ENCODE measurements at places on chromosomes 6 and 20.

DNA sequence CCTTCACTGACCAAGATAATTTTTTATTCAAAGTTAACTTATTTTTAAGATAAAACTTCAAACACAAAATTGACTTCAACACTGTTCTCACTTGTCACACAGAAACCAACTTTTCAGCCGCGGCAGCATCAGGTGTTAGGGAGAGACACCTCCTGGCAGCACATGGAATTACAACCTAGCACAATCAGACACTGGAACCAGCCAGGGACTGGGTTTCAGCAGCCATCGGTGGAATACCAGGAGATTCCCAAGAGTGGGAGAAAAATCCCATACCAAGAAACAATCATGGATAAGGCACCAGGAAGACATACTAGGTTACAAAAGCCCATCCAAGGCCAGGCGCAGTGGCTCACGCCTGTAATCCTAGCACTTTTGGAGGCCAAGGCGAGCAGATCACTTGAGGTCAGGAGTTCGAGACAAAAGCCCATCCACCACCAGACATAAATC lies 70.0 kb downstream of the SNX5 start:
- DNase-seq = peak; percentile 34

DNA sequence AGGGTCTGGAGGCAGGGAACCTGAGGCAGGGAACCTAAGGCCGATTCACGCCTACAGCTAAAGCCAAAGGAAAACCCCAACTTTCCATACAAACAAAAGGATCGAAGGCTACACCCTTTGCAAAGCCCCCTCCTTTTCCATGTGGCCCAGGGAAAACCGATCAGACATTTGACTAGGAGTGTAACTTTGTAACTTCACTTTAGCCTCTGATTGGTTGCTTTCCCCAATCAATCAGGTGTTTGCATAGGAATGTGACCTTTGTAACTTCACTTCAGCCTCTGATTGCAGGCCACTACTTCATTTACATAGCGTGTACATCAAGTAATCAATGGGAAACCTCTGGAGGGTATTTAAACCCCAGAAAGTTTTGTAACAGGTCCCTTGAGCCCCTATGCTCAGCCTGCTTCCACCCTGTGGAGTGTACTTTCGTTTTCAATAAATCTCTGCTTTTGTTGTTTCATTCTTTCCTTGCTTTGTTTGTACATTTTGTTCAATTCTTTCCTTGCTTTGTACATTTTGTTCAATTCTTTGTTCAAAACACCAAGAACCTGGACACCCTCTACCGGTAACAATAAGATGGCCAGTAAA lies 43.3 kb downstream of the CHD6 start:
- no peak for DNase-seq

GRCh38 chr6:99905209-99906106 lies 88.6 kb downstream of the MCHR2 start:
- DNase-seq = no peak

DNA sequence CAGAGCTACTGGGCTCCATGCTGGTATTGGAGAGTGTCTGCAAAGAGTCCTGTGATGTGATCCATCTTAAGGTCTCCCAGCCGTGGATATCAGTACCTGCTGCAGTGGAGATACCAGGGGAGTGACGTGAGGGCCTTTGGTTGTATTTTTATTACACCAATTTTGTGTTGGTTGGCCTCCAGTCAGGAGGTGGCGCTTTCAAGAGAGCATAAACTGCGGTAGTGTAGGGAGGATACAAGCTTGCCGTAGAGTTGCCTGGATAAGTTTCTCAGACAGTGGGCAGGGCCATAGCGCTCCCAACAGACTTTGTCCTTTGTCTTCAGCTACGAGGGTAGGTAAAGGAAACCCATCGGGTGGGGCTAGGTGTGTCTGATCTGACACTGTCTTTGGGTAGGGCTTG lies 113.0 kb upstream of the CEP162 start:
- DNase-seq = no peak

DNA sequence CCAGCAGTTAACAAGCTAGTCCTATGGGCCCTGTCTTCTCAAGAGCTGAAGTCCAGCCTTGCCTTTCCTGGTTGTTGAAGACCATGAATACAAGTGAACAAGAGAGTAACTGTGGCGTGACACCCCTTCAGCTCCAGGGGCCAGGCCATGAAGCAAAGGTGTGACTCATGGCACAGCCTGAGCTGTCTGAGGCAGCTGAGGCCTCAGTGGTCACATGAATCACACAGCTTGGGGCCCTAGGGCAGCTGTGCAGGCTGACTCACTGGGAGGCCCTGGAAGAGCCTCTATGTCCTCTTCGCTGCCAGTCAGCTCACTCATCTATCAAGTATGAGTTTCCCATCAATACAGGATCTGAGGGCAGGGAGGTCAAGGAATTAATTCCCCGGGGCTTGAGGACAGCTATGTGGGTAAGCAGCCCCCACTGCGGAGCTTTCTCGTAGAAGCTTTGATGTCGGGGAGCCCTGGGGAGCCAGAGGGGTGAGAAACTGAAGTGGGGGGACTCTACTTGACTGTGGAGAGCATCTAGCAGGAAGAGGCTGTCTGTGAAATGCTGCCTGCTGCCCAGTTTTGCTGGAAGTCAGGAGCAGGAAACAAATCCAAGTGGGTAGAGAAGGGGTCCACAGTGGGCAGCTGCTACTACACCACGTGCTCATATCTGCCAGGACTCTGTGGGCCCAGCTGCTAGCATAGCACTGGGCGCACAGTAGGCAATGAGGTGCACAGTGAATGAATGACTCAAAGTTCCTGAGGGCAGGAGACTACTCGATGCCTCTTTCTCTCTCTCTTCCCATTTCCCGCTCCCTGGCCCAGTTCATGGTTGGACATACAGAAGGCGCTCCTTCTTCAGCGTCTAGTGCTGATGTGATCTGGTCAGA lies 13.7 kb upstream of the FAM83C start:
- peak; percentile 91 for DNase-seq

- no peak for DNase-seq
These were observed 61.4 kb downstream of the TXLNB start for GRCh38 chr6:139230391-139230840.

- DNase-seq = no peak
These were observed 387.8 kb downstream of the PLCB1 start for GRCh38 chr20:8519887-8520286.

- peak; percentile 75 for DNase-seq
These were observed 2.7 kb downstream of the MYB start for GRCh38 chr6:135183532-135184440.

DNA sequence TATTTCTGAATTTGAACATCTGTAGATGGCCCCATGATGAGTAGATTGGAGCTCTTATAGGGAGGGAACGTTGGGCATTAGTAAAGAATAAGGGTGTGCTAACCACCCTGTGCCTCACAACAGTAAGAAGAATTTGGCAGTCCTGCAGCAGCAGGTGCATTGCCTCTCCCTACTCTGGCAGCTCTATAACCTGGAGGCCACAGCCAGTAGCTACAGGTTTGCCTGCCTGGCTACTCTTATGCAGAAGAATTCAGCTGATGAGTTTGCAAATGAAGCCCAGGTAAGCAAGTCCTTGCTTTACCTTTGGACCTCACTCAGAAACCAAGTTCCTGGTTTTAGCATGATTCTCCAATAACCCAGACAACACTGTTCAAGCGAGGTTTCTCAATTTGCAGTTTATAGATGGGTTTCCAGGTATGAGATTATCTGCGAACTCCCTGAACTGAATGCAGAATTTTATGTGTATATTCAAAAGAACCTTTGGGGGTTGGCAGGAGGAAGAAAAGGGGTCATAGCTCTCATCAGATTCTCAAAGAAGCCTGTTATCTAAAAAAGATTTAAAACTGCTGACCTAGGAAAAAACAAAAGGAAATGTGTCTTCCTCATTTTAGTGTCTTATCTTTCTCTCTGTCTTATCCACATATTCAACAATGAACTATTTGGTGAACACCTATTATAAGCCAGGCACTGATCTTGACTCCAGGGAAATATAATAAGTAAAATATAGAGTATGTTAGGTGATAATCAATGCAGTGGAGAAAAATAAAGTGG lies 18.9 kb downstream of the TREML1 start:
- no peak for DNase-seq

DNA sequence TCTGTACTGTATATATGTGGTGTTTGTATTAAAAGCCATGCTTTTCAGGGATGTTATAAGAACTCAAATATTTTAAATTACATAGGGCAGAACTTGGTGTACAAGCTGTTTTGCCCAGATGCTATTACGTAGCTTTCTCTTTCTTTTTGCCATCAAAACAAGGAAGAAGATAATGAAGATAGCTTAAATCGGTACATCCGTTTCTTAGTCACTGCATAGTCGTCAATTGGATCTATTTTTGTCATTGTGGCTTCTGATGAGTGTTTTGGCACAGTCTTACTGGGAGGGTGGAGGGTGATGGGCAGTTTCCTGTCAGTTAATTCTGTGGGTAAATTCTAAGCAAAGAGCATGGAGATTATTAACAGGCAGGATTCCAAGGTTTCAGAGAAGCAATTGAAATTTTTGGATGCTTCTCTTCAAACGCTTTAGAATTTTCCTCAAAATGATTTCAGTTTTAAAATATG lies 649.1 kb upstream of the GJE1 start:
- peak; percentile 16 for DNase-seq

DNA sequence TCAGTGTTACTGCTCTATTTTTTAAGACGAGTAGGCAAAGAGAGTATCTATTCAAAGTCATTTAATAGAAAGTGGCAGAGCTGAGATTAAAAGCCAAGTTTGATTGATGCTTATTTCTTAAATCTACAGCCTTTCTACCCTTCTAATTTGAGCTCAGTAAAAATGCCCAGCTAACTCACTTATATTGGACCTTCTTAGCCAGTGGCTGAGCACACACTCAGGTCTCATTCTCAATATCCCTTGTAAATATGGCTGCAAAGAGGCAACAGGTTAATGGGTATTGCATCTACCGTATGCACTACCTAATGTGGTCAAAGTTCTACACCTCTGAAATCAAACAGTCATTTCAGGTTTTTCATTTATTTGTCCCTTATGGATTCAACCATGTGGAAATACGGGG lies 6.7 kb downstream of the PKIB start:
- no peak for DNase-seq

DNA sequence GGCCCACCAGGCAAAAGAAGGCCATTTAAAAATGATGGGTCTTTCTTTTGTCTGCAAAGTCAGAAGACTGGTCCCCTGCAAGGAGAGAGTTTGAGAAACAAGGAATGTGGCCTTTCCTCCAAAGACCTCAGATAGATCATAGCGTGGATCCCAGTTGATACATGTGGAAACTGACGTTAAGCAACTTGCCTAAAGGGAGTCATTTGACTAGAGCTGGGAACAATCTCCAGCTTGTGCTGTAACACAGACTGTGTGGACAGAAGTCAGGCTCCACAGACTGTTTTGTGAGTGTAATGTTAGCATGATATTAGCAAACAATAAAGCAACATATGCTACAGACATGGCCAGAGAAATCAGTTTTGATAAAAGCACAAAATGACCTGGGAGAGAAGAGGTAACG lies 140.4 kb upstream of the CITED2 start:
- DNase-seq = no peak

DNA sequence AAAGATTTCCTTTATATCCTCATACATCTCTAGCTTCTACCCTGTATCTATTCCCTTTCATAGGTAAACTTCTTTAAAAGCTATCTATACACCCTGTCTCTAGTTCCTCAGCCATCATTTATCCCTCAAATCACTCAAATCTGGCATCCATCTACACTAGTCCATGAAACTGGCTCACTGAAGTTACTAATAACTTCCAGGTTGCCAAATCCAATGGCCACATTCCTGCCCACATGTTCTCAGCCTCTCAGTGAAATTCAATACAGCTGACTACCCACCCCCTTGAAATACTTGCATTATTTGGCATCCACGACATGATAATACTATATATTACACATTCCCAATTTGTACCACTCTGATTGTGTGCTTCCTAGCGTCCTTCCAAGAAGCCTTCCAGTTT lies 8.7 kb downstream of the REPS1 start:
- DNase-seq = no peak
